A549 treated with GW870086 at 1 μM for 4 hours (cell line): ENCODE measurements at places on chromosomes 4 and X. TPM values are rescaled to one million over a fixed set of nuclear protein-coding genes. Genes with fewer than 3 reads are reported as not detected.

DDX53 gene
- not detected in 5 replicates for total RNA-seq

SGMS2 gene
- 19.7 to 34.0 TPM (median 29.3 TPM) in 5 replicates for total RNA-seq

SHROOM3 gene
- 8.3 to 11.7 TPM (median 10.8 TPM) in 5 replicates for total RNA-seq

MYL5 gene
- 9.4 to 14.5 TPM (median 10.4 TPM) in 5 replicates for total RNA-seq

MAGEA12 gene
- total RNA-seq: 0.13 to 0.22 TPM (median 0.17 TPM) in 5 replicates

PARM1 gene
- total RNA-seq: 0.40 to 0.69 TPM (median 0.63 TPM) in 5 replicates

CCNI gene
- 54.6 to 68.6 TPM (median 63.8 TPM) in 5 replicates for total RNA-seq

XAGE1A gene
- total RNA-seq: 13.4 to 38.8 TPM (median 19.6 TPM) in 3 of 5 replicates, not detected in the others

XK gene
- 0.31 to 0.51 TPM (median 0.46 TPM) in 5 replicates for total RNA-seq

GAGE12H gene
- total RNA-seq: not detected in 5 replicates

SSX2B gene
- total RNA-seq: not detected in 5 replicates

GLRA3 gene
- total RNA-seq: not detected in 5 replicates

PABPC5 gene
- total RNA-seq: 0.08 TPM in 1 of 5 replicates, not detected in the others

PORCN gene
- 17.0 to 19.5 TPM (median 17.9 TPM) in 5 replicates for total RNA-seq

NAA11 gene
- not detected in 5 replicates for total RNA-seq

PGAM4 gene
- total RNA-seq: 0.35 to 0.55 TPM (median 0.44 TPM) in 4 of 5 replicates, not detected in the other
